IPS DF 19.7 (cell line): ENCODE measurements at places on chromosomes 16 and 17.

- DNase-seq, result no peak
These were observed 53.3 kb upstream of the FASN start for GRCh38 chr17:82151106-82151957.

DNA sequence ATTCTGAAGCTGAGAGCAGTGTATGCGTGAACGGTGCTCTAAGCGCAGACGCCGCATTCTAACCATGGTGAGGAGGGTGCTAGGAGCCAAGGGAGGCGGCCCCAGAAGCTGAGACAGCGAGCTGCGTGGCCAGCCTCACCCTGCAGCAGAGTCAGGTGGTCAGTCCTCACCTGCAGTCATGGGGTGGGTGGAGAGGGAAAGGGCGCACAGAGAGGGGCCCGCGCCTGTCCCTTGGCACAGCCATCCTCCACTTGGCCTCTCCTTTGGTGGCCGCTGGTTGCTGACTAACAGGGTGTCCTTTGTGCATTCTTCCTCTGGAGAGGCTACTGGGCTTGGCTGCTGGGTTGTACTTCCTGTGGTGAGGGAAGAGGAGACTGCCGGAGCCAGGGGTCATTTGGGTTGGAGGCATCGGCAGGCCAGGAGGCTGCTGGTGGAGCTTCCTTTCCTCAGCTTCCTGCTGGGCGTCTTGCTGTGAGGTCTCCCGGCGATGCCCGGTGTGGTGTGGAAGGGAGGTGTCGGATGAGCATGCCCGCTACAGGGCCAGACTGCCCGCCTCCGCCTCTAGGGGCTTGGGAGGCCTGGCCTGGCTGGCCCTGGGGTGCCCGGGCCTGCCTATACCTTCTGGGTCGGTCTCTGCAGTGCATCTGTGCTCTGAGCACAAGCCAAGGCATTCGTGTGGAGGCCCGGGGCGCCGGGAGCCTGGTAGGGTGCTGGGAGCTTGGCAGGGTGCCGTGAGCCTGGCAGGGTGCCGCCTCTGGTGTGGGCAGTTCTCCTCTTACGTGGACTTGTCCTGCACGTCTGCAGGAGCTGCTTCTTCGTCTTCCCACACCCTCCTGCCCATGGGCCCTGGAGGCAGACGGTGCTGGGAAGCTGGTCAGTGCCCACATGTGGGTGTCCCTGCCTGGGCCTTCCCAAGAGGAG, 17.4 kb downstream of the RNF213 start:
- DNase-seq, result no peak

DNA sequence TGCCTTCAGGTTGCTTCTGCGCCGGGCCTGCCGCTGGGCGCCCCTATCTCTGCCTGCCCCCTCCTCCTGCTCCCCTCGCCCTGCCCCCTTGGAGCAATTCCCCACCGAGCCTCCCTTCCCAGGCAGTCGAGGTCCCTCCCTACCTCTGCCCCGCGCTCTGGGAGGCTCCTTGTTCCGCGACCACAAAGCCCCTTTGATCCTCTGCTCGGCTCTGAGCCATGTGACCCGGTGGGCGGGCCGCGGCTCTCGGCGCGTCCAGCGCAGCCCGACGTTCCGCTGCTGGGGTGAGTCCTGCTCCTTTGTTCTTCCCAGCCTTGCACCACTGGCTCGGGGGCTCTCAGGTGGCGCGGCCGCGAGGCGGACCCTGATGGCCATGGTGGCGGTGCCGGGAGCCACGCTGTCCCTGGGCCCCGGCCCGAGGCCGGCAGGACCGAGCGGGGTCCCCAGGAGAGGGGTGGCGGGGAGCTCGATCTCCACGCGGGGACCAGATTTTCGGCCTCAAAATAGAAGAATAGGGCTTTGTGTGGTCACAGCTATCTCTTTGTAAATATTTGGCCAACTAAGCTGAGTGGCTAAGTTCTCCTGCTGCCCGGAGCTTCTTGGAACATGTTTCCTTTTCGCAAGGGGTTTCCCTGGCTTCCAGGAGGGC, 310.6 kb downstream of the SEC14L1 start:
- DNase-seq, result peak; percentile 65

- no peak for DNase-seq
These were observed 13.4 kb upstream of the CRISPLD2 start for GRCh38 chr16:84806256-84806889.

GRCh38 chr17:72430611-72431432, 310.0 kb downstream of the SOX9 start:
- DNase-seq, result no peak

GRCh38 chr17:57388131-57388725, 131.9 kb downstream of the MSI2 start:
- no peak for DNase-seq

DNA sequence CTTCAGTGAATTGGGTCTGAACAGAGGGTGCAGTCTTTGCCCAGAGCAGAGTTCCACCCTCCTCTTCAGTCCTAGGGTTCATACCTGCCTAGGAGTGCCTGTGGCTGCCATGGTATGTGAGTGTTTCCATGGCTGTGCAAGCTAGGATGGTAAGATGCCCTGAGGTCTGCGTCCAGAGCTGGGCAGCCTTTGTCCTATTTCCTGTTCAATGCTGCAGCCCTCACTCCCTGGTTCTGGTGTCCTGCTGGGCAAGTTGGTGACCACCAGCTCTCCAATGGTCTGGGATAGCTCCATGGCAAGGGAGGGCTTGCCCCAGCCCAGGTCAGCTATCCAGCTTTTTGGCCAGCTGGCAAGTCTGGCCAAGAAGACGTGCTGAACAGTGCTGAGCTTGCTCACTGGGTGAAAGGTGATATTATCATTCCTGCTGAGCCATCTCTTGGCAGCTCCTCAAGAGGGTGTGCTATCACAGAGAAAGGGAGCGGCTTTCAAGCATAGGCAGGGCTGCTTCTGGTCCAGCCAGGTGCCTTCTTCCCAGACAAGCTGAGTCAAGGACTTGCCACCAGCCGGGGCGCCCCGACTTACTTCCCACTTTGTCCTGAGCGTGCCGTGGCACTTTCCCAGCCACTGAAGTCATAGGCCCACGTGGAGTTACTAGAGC, 13.0 kb upstream of the NFATC3 start:
- DNase-seq, result no peak

GRCh38 chr16:89693931-89694783, 7.3 kb downstream of the SPATA2L start:
- no peak for DNase-seq

GRCh38 chr17:17740615-17741348, 59.5 kb downstream of the RAI1 start:
- no peak for DNase-seq

DNA sequence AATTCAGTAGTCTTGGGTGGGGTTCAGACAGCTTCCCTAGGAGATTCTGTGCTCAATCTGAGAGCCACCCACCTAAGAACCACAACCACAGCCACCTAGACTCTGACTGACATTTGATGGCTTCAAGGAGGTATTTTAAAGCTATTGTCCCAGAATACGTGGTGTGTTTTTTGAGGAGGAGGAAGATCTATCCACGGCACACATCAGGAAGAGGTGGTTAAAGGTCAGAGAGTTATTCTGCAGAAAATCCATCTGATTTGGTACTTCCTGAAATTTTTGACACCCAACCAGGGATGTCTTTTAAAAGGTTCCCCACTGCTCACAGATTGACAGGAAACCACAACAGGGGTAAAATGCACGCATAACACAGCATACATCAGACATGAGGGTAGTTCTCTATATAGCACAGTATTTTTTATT, 25.1 kb downstream of the SMARCE1 start:
- DNase-seq, result no peak

DNA sequence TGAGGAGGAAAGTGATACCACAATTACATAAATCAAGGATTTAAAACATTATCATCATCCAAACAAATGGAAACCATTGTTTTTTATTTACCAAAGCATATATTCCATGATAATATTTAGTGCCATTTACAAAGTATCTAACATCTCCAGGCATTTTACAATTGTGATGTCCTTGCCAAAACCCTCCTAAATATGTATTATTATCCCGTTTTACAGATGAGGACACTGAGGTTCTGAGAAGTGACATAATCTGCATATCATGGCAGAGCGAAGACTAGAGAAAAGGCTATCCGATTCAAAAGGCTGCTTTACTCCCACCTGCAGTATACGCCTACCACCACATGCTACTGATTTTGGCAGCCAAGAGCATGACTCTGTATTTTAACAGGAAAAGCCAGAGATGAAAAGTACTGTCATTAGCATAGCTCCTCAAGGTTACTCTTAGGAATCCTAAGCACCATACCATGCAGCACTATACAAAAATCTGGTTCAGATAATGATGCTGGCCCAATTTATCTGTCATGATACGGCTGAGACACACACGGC, 301.4 kb downstream of the CA10 start:
- DNase-seq, result no peak

DNA sequence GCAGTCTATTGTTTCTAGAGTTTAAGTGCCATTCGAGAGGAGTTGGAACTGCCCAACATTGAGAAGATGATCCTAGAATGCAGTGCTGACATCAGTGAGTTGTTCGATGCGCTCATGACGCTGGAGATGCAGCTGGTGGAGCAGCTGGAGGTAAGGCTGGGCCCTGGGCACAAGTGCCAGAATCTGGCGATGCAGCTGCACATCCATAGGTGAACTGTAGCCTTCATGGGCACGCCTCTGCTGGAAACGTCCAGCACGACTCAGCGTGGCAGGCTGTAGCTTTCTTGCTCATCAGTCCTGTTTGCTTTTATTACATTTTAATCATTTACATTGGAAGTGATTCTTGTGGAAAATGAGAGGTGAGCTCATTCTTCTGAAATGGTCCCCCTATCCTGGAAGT, 31.7 kb downstream of the DRC3 start:
- DNase-seq, result no peak
